Cardiac muscle cell (in vitro differentiated cells and primary cell): ENCODE measurements at places on chromosomes 6 and 20. TPM values are rescaled to one million over a fixed set of nuclear protein-coding genes. Genes with fewer than 3 reads are reported as not detected.

The NDRG3 gene
- total RNA-seq, result 29.1 and 31.1 TPM in 2 replicates

The HCK gene
- not detected in 2 replicates for total RNA-seq

The KHDC1L gene
- not detected in 2 replicates for total RNA-seq

The APOM gene
- 2.3 and 2.5 TPM in 2 replicates for total RNA-seq

The CD93 gene
- 0.11 and 0.63 TPM in 2 replicates for total RNA-seq

The ETV7 gene
- total RNA-seq, result 0.14 TPM in 1 of 2 replicates, not detected in the other

The ATP9A gene
- total RNA-seq, result 15.2 and 16.9 TPM in 2 replicates

The TMEM170B gene
- 2.6 and 3.0 TPM in 2 replicates for total RNA-seq

DNA sequence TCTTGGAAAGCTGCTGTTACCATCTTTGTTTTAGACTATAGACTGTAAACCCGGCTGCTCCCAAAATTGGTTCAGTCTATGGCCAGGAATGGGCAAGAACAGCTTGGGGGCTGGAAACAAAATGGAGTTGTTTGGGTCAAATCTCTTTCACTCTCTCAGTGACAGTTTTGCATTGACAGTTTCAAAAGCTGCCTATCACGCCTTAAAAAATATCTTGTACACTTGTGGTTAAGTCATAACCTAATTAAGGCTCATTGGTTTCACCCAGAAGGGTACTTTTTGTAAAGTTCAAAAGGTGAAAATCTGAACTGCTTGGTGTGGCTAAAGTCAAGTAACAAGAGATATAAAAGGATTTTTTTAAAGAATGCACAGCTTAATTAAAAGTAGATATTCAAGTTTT is 76.1 kb upstream of the PRL start:
- no peak for DNase-seq

GRCh38 chr6:37919417-37920157 is 100.1 kb downstream of the ZFAND3 start:
- no peak for DNase-seq

DNA sequence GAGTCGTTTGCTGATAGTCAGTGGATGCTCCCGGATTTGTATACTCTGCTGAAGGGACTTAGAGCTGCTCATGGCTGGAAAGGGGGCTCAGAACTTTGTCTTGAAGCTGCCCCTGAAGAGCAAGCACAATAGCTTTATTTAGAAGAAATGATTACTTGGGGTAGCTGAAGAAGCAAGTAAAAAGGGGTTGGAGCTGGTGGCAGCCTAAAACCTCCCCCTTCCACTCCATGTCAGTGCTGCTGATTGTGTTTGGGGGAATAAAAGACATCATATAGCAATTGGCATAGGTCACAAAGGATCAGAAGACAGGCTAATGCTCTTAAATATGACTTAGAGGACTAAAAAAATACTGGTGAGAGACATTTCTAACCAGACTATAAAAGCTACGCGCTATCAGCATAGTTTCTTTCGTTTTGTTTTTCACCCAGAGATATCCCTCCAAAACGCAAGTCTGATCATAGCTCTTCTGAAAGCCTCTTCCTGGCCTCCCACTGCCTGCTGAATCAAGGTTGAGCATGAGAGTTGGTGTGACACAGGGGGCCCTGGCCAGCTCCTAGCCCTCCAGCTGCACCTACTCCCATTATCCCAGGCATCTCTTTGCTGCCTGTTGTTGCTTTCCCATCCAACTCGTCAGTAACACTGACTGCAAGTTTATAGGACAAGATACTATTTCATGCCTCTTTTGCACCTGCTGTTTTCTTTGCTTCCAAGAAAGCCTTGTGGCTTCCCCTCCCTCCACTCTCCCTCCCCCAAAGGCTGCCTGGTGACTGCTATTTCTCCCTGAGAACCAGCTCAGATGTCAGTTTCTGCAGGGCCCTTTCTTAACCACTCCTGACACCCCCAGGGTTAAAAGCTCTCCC is 33.9 kb upstream of the SGK1 start:
- no peak for DNase-seq

GRCh38 chr6:144659202-144660182 is 374.4 kb downstream of the UTRN start:
- DNase-seq, result peak; percentile 55

- DNase-seq, result no peak
Measured at GRCh38 chr20:52012079-52012478, 179.5 kb downstream of the ZFP64 start.

DNA sequence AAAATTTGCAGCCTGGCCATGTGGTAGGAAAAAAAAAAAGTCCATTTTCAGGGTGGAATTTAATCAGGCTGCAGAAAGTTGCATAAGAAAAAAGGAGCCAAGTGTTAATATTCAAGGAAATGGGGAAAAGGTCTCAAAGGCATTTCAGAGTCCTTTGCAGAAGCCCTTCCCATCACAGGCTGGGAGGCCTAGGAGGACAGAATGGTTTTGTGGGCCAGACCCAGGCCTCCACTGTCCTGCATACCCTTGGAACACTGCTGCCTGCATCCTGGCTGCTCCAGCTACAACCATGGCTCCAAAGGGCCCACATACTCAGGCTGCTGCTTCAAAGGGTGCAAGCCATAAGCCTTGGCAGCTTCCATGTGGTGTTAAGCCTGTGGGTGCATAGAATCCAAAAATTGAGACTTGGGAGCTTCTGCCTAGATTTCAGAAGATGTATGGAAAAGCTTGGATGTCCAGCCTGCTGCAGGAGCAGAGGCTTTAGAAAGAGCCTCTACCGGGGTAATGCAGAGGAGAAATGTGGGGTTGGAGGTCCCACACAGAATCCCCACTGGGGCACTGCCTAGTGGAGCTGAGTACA is 239.0 kb upstream of the STXBP5 start:
- no peak for DNase-seq

- no peak for DNase-seq
Measured at GRCh38 chr6:2182251-2182650, 63.2 kb downstream of the GMDS start.

DNA sequence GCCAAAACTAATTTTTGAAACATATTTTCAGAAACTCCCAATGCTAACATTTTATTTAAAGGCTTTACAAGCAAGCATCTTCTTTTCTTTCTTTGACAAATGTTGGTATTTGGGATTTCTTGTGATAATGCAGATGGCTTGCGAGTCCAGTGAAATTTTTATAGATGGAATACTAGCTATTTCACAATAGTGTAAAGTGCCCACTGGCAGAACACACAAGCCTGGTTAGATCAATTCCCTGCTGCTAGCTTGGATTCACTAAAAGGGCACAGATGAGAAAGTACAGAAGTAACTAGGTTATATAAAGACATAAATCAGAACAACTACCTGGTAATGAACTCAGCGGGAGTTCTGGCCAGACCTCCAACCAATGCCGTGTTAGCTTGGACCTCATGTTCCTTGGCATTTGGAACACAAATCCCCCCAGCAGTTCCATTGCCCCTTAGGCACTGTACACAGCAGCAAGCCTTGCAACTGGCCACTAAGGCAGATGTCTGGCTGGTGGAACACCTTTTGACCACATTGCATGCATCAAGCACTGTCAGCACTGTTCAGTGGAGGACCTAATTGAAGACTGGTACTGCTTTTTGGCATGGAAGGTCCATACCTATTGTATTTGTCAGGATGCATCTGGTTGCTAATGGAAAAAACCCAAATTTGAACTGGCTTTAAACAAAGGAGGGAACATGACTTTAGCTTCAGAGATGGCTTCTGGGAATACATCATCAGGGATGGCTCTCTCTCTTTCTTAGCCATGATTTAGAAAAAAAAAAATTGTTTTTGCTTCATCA is 15.6 kb upstream of the ZFP64 start:
- no peak for DNase-seq

- DNase-seq, result no peak
Measured at GRCh38 chr6:163406366-163406765, 8.2 kb upstream of the QKI start.

GRCh38 chr6:118124851-118125250 is 217.8 kb downstream of the SLC35F1 start:
- no peak for DNase-seq

GRCh38 chr20:37344506-37345338 is 1.2 kb upstream of the SRC start:
- no peak for DNase-seq

GRCh38 chr6:166389119-166389518 is 6.4 kb upstream of the MPC1 start:
- DNase-seq, result no peak

- DNase-seq, result no peak
Measured at GRCh38 chr20:19381947-19382346, 169.5 kb downstream of the SLC24A3 start.

GRCh38 chr20:63767456-63767855 is 27.9 kb downstream of the SLC2A4RG start:
- no peak for DNase-seq

GRCh38 chr20:23564927-23565326 is 3.4 kb downstream of the CST9L start:
- no peak for DNase-seq

DNA sequence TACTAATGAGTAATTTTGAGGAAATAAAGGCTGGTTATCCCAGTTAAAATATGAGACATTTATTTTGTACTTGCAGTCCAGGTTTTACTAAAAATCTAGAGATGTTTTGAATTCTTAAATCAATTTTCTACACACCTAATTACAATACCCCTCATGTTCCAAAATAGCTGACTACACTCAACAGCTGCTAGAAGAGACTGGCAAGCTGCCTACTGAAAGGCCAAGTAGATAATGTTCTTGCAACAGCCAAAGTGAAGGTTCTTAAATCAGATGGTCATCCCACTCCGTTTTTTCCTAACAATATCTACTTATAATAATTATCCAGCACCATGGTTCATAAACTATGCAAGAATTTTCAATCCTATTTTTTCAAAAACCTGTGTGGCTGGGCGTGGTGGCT is 69.0 kb downstream of the DTNBP1 start:
- peak; percentile 78 for DNase-seq

DNA sequence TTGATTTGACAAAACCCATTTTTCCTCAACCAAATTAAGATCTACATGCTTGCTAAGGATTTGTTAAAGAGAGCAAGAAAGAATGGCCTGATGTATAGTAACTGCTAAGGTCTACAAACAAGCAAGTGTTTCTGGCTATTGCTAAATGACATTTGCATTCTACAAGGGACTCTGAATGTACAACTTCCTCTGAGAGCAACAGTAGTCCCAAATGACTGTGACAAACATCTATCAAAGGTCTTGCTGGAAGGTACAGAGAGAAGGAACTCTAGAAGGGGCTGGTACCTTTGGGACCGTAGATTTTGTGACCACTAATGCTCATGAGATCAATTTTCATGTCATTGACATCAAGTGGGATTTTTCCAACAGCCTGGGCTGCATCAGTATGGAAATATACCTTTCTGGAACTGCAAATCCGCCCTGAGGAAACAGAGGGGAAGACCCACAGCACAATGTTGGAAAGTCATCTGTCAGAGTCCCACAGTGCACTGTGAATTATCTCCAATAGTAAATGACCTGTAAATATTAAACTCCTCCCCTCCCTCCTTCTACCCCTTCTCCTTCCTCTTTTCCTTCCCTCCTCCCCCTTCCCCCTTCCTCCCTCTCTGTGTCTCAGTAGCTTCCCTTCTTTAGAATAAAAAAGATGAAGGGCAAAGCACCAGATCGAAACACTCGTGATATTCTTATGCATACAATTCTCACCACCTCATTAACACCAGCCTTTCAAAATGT is 15.9 kb upstream of the CPNE1 start:
- DNase-seq, result no peak

DNA sequence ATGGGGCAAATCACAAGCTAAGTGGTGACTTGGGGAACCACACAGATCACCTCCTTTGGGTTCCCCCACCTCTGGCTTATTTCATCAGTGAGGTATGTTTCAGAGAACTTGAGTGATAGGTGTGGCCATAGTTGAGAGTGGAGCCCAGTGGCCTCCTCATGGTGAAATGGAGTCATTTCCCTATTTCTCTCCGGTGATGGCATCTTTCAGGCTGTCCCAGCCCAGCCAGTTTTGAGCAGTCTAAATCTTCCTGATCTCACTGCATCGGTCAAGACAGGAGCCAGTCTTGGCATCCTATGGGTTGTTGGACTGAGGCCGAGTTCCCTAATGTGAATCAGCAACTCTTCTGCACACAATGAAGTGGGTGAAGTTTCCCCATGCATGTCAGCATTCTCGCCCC is 132.4 kb downstream of the EYA2 start:
- DNase-seq, result no peak

- DNase-seq, result no peak
Measured at GRCh38 chr20:50538276-50538675, 28.1 kb downstream of the PTPN1 start.

DNA sequence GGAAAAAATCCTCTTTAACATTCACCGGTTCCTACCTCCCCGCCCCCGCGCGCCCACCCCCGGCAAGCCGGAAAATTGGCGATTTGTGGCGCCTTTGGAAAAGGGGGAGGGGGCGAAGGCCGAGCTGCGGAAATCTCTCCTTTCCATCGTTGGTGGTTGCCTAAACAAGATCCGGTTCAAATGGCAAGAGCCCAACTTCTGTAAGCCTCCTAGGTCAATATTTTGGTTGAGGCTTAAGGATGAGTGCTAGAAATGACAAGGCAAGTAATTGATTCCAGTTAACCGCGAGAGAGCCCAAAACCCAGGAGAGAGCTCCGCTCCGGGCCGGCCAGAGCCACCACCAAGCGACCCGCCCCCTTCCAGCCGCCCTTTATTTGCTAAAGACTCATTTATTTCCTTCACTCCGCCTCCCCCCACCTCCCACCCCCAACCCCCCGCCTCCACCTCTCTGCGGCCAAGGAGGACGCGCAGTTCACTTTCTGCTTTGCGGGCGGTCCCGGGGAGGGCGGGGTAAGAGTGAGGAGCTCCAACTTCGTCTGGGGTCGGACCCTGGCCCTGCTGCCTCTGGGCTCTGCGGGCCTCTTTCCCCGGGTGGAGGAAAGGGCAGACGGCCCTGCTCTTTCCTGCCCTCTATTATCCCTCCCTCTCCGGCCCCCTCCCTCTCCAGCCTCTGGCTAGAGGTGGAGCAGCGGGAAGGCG is 838 bp upstream of the NKX2-2 start:
- no peak for DNase-seq

GRCh38 chr6:63347599-63347998 is 27.8 kb upstream of the LGSN start:
- peak; percentile 69 for DNase-seq

GRCh38 chr6:81767163-81767891 is 14.8 kb upstream of the TENT5A start:
- peak; percentile 41 for DNase-seq

DNA sequence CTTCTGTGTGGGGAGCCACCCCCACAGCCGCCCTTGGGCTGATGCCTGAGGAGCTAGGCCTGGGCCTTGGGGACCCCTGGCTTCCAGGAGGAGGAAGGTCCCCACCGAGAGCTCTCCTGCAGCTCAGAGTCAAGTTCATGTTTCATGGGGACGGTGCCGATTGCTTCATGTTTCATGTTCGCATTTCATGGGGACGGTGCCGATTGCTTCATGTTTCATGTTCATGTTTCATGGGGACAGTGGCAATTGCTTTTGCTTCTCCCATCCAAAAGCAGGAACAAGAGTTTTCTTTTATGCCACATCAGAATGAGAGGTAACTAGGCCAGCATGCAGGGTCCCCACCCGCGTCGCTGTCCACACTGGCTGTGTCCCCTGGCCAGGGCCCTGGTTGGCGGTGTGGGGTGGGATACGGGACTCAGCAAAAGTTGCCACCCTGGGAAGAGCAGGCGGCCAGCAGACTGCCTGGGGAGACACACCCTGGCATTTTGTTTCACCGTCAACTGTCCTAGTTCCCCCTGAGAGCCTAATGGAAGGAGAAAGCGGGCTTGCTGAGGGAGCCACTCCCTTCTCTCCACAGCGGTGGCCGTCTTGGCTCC is 46.0 kb downstream of the DACT2 start:
- DNase-seq, result no peak
